ENCODE measurements at places on chromosomes 1 and 21.

DNA sequence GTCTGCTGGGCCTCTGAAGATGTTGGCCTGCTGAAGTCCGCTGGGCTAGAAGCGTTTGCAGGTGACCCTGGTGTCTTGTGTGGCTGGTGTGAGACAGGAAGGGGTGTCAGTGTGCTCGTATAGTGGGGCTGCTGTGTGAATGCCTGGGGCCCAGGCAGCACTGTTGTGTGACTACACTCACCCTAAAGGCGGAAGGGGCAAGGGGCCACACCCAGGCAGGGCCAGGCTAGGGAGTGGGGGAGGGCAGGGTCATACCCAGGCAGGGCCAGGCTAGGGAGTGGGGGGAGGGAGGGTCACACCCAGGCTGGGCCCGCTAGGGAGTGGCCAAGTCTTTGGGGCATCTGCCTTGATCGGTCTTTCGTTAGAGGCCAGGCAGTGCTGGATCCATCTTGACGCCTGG is 25.0 kb downstream of the PDXK start:
- no peak for DNase-seq

- DNase-seq = no peak
Measured at GRCh38 chr1:166888373-166889111, 12.5 kb upstream of the TADA1 start.

DNA sequence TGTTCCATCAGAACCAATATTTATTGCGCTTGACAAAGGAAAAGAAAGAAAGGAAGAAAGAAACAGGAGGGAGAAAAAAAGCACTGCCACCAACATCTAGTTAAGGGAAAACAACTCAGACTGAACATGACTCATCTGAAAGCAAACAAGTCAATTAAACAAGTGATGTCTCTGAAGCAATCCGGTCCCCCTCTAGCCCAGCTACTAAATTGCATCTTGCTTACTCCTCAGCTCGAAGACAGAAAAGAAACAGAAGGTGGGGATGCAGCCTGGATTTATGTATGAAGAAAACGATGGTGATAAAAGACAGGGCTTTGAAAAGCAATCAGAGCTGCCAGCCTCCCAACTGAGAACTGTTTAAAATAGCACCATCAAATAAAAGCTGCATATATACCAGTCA is 188.2 kb downstream of the OMA1 start:
- DNase-seq = no peak

DNA sequence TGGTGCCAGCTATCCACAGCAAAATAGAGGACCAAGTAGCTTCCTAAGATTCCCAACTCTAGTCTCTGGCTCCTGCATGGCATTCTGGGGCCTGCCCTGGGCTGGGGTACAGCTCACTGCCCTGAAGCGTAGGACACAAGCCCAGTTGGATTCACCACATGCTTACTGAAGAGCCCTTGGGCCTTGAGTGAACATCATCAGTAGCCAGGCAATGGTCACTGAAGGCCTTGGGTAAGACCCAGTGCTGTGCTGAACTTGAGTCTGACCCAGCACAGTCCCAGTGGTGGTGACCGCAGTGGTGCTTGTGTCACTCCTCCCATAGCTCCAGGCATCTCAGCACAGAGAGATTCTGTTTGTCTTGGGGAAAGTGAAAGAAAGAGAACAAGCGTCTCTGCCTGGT is 7.7 kb upstream of the LCE3A start:
- DNase-seq = no peak

DNA sequence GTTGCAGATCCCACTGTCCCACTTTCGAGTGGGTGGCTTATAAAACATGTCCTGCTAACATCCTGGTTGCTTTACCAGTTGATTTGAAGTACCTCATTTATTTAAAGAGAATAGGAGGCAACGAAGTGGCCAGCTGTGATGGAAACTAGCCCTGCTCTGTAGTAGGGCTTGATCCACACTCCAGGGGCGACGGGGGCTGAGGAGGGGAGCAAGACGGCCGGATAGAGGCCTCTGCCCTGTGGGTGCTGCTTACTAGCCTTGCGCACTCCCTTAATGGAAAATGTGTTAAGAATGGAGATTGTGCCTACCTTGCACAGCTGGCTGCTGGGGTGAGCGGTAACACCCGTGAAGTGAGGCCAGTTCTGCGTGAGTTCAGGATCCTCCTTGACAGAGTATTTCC is 41.1 kb upstream of the PWP2 start:
- no peak for DNase-seq

GRCh38 chr1:156193208-156193487 is 756 bp upstream of the SLC25A44 start:
- DNase-seq = no peak

GRCh38 chr21:26115305-26115704 is 55.3 kb downstream of the APP start:
- DNase-seq = no peak

DNA sequence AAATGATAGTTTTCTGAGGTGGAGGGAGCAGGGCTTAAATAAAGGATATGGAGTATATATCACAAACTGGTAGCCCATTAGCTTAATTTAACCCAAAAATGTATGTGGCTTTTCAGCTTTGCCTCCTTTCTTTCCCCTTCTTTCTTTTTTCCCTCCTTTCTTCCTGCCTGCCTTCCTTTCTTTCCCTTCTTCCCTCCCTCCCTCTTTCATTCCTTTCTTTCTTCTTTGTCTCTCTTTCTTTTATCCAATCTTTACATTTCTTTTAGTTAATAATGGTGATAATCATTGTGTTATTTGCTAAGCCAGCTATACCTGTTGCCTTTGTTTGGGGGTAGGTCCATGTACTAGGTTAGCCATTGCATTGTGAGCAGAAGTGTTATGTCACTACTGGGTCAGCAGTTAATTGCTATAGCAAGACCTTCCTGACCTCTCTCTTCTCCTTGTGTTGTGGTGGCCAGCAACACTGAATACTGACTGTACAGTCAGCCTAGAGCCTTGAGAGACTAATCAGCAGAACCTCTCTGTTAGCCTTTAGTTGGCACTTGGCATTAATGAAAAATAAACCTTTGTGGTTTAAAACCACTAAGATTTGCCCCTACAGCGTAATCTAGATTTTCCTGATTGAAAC is 5.1 kb downstream of the GORAB start:
- DNase-seq = no peak

- DNase-seq = no peak
Measured at GRCh38 chr21:36194024-36194423, 37.4 kb downstream of the DOP1B start.

GRCh38 chr1:20342294-20343148 is 51.8 kb downstream of the VWA5B1 start:
- no peak for DNase-seq

DNA sequence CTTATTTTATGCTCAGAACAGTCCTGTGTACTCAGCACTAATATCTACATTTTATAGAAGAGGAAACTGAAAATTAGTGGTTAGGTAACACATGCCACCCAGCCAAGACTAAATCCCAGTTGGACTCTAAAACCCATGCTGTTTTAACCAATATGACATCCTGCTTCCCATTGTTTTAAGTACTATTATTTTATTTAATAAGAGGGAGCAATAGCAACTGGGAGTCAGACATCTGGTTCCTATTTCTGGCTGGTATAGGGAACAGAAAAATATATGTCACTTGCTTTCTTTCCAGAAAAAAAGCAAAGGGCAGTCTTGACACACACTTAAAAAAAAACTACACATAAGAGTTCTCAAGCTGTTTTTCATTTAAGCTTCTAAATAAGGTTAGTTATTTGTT is 11.9 kb downstream of the KLHL12 start:
- no peak for DNase-seq

DNA sequence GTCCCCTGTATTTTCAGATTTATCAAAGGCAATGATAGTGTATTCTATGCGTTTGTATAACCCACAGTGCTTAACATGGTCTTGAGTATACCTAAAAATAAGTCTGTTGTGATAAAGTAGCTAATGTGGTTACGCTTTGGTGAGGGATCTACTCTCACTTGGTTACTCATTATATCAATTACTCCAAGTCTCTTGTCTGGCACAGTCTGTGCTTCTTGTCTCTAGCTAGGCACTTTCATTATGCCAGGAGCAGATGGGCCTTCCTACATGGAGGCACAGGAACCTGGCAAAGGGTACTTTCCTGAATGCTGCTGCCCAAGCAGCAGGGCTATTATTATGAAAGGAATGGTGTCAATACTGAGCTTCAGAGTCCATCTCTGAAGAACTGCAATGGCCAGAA is 4.2 kb upstream of the PTPN22 start:
- no peak for DNase-seq

DNA sequence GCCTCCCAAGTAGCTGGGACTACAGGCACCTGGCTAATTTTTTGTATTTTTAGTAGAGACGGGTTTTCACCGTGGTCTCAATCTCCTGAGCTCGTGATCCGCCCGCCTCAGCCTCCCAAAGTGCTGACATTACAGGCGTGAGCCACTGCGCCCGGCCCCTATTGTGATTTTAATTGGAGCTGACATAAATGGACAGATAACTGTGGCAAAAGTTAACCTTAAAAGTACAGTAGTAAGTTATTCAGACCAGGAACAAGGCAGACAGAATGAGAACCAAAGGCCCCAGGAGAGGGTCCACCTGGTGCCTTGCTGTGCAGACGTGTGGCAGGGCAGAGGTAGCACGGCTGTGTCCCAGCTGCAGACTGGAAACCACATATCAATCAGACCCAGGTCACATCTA is 11.0 kb downstream of the TMEM201 start:
- no peak for DNase-seq
